ENCODE measurements at places on chromosomes 16 and 17.

DNA sequence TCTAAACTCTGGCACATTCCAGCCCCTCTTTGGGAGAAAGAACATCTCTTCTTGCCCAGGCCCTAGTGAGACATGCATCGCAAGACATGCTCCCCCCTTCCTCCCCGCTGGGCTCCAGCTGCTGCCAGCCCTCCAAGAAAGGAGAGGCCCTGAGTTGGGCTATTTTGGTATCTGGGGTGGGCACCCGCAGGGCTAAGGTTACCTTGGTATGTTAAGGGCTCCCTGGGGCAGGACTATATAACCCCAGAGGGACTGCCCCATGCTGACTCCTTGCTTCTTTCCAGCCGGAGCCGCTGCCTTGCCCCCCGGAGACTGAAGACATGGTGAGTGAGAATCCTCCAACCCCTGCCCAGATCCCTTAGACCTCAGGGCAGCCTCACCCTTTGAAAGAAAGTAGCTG lies at the start of gene MYL11:
Gene MYL11, plus strand, starts transcription at position 265 of the 400 bp plus-strand sequence. Its CDS starts 56 bp downstream, at position 321.
- no peak for DNase-seq

- DNase-seq = no peak
These were observed 2.4 kb downstream of the SOST start for GRCh38 chr17:43756201-43756600.

DNA sequence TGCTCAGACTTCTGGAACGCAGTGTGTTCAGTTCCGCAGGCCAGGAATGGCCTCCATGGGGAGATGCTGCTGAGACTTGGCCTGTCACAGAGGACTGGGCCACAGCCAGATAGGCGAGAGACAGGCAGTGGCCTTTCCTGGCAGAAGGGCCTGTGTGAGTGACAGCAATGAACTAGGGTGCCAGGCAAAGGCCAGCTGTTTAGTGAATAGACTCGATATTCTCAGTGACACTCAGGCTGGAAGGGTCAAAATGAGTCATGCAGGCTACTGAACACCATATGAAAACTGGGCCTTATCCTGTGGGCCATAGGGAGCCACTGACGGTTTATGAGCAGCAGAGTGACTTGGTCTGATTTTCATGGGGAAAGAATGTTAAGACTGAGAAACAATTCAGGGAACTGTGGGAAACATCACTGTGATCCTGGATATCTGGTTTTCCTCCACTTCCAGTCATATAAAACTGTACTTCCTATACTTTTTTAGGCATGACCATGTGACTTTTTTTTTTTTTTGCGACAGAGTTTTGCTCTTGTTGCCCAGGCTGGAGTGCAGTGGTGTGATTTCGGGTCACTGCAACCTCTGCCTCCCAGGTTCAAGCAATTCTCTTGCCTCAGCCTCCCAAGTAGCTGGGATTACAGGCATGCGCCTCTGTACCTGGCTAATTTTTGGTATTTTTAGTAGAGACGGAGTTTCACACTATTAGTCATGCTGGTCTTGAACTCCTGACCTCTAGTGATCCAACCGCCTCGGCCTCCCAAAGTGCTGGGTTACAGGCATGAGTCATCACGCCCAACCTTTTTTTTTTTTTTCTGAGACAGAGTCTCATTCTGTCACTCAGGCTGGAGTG lies 5.2 kb upstream of the NUBP1 start:
- peak; percentile 20 for DNase-seq

GRCh38 chr16:57004387-57005250 lies 15.3 kb downstream of the NLRC5 start:
- DNase-seq = no peak

DNA sequence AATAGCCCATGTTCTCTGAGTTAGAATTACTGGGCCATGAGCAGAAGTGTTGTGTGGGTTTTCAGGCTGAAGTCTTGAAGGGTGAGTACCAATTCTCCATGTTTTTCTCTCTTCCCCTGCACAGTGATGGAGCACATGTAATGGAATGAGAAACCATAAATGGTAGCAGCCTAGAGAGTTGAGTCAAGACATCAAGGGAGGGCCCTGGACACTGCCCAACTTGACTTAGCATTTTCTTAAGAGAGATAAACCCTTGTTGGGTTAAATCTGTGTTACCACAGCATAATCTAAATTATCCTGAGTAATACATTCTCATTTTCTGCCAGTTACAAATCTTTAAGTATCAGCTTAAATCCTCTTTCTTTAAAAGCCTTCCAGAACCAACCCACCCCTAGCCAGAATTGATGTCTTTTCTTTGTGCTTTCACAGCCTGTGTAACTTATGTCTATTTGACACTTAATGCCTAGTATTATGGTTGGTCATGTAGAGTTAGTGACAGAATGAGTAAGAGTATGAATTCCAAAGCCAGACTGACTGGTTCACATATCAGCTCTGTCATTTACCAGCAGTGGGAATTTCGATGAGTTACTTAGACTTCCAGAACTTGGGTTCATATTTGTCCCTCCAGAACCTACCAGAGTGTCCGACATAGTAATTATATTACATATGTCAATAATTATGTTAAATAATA lies 27.0 kb upstream of the RGS9 start:
- DNase-seq = no peak

- DNase-seq = no peak
These were observed 391.4 kb downstream of the WWOX start for GRCh38 chr16:78490847-78491246.

GRCh38 chr17:77853191-77853977 lies 105.1 kb upstream of the TNRC6C start:
- DNase-seq = no peak

DNA sequence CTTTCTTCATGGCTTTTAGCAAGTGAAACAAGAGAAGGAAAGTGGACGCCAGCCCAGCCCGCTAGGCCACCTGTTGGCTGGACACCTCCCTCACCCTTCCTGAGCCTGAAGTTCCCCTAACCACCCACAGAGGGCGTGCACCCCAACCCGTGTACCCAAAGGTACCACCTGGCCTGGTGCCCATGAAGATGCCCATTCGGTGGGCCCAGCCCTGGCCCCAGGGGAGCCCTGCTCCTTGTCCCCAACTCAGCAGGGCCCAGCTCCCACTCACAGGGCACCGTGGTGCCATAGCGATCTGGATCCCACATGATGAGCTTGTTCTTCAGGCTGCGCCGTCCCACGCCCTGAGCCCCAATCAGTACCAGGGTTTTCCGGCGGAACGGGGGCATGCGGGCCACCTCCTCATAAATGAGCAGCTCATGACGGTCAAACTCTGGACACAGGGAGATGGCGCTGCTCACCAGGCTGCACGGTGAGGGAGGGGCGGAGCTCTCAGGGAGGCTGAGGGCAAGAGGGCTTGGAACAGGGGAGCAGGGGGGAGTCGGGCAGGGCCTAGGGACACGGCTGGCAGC lies 26.8 kb downstream of the MPP2 start:
- DNase-seq = peak; percentile 26

- DNase-seq = no peak
These were observed 482 bp upstream of the SSH2 start for GRCh38 chr17:29930409-29931010.

DNA sequence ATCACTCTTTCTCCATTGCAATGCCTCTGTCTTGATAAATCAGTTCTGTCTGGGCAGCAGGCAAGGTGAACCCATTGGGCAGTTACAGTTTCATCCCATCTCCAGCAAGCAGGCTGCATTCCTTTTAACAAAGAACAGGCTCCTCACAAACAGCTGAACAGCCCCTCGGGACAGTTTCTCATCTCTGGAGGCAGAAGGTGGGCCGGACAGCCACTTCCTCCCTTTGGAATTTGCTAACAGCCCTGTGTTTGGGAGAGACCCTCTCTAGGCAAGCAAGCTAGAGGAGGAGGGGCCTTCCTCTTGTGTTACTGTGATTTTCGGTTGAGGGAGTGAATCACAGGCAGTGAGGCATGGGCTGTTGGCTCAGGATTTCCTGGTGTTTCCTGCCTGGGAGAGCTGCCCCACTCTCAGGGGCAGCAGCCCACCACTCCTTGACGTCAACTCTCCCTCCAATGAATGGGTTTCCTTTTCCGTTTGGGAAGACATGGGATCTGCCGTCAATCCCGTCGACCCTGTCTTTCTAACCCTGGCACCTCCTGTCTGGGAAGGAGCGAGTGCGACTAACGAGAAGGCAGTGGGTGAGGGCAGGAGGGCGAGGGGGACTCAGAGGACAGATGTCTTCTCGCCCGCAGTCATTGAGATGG lies 3.7 kb upstream of the PGS1 start:
- no peak for DNase-seq

DNA sequence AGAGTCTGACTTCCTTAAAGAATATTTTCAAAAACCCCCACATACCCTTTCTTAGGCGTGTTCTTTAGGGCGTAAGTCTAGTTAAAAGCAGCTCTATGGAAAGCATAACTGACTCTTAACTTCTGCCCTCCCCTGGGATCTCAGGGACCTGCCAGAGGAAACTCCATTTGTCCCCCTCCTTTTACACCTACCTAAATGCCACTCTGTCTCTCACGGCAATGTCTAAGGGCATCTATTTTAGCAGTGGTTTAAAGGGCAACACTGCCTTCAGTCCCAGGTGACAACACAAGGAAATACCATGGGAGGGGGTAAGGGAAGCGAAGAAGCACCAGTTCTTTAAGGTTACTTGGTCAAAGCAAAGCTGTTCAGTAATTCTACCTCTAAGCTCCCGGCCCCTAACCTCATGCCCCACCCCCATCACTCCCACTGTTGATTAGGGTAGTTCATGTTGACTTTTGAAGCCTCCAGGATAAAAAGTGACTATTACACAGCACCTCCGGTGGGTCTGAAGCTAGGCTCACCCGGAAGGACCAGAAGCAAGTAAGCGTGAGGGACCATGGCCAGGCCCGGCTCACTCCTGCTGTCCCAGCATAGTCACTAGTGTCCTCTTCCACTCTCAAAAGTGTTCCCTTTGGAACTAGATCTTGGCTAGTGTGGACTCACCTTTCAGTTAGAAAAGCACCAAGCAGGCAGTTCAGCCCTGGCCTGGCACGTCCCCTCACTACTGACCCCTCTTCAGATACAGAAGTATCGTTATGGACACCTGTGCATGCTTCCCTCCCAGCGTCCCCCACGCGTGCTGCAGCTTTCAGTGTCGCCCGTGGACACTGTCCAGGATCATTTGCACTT lies 47.1 kb downstream of the CYTH1 start:
- no peak for DNase-seq

- DNase-seq = no peak
These were observed 35.8 kb upstream of the SNN start for GRCh38 chr16:11632455-11632939.

GRCh38 chr17:66373944-66374817 lies 71.8 kb downstream of the PRKCA start:
- peak; percentile 26 for DNase-seq

- DNase-seq = no peak
These were observed 601.4 kb upstream of the SALL1 start for GRCh38 chr16:51752438-51752995.

DNA sequence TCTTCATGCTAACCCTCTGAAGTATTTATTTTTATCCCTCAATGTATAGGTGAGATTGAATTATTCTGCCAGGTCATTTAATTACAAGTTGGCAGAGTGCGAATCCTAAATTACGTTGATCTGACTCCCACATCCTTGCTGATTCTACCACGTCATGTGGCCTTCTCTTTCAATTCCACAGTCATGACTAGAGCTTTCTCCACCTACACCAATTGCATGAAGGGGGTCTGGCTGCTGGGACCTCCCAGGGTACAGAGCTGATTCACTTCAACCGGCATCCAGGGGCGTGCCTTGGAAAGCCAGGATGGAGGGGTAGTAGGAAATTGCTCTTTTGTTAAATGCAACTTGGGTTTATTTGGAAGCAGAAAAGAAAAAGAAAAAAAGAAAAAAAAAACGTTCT lies 41.1 kb upstream of the CDH13 start:
- no peak for DNase-seq

DNA sequence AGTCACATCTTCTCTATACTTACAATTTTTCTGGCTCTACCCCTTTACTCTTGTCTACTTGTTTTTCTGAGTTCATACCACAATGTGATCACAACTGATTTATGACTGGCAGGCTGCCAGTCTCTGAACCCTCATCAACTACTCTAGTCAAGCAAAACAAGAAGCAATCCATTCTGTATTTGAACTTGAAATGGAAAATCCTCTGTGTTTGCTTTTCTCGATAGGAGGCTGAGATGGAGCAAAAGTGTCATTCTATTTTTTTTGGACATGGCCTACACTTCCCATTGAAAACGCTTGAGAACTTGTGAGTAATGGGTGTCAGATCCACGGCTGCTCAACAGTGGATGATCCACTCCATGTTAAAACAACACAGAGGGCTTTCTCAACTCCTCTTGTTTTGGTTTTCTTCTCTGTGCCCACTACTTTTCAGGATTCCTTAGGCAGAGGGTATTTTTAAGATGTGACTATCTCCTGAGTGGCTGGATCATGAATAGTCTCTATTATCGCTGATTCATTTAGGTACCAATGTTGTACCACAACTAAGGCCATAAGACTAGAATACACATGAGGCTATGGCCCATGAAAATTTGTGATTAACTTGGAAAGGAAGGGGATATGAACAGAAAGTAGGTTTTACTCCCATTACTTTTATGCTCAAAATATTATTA lies 11.7 kb downstream of the TMEM100 start:
- DNase-seq = no peak

DNA sequence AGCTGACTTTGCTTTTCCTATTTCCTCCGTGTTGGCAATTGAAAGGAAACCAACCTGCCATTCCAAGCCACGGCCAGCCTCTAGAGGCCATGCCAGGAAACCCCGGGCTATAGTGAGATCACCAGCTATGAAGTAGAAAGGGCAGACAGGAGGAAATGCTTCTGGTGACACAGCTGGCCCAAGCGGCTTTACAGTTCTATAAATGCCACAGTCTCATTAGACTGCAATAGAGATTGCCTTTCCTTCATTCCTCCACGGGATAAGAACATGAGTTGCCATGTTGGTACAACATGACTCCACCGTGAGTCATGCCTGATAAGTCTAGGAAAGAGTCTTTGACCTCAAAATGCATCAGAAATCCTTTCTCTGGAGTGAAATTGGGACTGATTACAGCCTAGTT lies 384.9 kb downstream of the GRIN2A start:
- no peak for DNase-seq

DNA sequence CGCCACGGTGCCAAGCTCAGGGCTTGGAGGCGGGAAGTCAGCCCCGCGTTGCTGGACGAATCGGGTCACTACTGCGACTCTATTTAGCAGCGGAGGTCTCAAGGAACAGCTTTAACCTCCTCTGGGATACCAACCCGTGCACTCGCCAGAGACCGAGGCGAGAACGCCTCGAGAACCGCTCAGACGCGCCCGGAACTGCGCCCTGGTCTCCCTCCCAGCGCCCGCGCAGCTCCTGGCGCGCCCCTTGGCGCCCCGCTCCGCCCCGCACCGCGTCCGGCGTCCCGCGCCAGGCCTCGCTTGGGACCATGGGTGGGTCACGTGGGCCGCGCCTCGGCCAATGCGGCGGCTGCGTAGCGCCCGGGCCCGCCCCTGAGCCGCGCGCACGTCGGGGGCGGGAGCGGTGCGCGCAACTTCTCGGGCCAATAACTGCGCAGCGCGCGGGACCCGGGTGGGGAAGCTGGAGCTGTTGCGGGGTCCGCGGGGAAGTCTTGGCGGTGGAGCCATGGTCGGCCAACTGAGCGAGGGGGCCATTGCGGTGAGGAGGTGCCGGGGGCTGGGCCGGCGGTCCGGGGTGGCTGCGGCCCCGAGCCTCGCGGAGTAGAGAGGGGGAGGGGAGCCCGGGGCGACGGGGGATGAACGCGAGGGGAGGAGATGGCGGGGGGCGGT lies at the start of the genes RPA1 and SMYD4:
Gene RPA1, plus strand, starts transcription at position 414 of the 666 bp plus-strand sequence. Its CDS starts 89 bp downstream, at position 503.
Gene SMYD4, minus strand, starts transcription at position 311 of the 666 bp plus-strand sequence. CDS start 1,908 bp downstream, outside the sequence.
- DNase-seq = peak; percentile 85

GRCh38 chr17:7893187-7893880 lies 4.7 kb downstream of the CHD3 start:
- no peak for DNase-seq

All from activated gamma-delta T cell treated with Interleukin-2 at 50 U/mL for 16 hours (primary cell).